ENCODE measurements at places on chromosomes 1 and 21.
A peak's percentile ranks its signal among the peaks of the same experiment; 100 is the strongest.

DNA sequence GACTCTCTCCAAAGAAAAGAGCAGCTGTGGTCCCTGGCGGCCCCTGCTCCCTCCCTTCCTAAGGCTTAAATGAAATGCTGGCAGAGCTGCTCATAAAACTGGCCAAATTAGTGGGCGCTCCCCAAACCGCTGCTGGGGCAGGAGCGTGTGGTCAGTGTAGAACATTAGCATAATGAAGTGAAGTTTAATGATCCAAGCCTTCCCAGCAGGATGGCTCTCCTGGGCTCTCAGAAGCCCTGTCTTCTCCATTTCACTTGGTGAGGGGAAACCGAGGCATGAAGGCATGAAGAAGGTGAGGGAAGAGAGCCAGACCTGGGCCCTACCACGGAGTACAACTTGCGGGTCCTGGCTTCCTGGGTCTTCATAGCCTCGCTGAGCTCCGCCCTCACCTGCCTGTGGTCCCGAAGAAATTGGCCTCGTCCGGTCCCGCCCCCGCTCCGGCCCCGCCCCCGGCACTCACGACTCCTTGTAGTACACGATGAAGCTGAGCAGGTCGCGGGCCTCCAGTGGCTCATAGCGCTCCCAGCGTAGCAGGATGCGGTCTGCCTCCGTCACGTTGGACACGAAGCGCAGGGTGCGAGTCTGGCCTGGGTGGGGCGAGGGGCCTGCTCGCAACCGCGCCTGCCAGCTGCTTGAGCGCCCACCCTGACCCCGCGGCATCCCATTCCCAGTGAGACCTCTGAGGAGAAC lies 10.3 kb downstream of the INSRR start:
- peak; percentile 76 for DNase-seq

- peak; percentile 65 for DNase-seq
These were observed 190.1 kb downstream of the HIVEP3 start for GRCh38 chr1:41728403-41729202.

GRCh38 chr1:54274448-54274847 lies 74.5 kb downstream of the MRPL37 start:
- DNase-seq: no peak

DNA sequence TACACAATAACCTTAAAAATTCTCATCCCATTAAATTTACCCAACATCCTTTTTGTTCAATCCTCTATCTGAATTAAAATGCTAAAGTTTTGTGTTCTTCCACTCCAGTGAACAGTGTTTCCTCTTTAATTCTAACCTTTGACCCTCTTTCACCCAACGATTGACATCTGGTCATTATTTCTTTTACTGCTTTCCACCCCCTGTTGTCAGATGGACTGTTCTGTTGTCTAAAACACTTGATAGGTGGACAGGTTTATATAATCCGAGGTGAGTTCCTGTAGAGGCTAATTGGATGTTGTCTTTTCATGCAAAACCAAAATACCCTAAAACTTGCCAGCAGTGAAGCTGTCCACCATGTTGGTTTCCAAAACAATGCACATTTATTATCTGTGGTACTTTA lies 73.4 kb upstream of the SERTAD4 start:
- no peak for DNase-seq

GRCh38 chr21:32173121-32173724 lies 105.6 kb downstream of the MIS18A start:
- no peak for DNase-seq

Data from stimulated activated CD4-positive, alpha-beta T cell treated with anti-CD3 and anti-CD28 coated beads, Interleukin-2, amount 100 ng/mL, for 24 hours (primary cell).